ENCODE measurements at places on chromosomes 4 and X. TPM values are rescaled to one million over a fixed set of nuclear protein-coding genes. Genes with fewer than 3 reads are reported as not detected.

The XAGE2 gene
- not detected for total RNA-seq

The SPIN2A gene
- total RNA-seq, result 1.5 TPM

- DNase-seq, result no peak
Measured at GRCh38 chr4:185752872-185753271, 59.1 kb downstream of the SORBS2 start.

- DNase-seq, result peak; percentile 62
Measured at GRCh38 chr4:112765317-112765974, 128.5 kb downstream of the LARP7 start.

The OPHN1 gene
- total RNA-seq, result 5.7 TPM

The SULT1E1 gene
- total RNA-seq, result not detected

DNA sequence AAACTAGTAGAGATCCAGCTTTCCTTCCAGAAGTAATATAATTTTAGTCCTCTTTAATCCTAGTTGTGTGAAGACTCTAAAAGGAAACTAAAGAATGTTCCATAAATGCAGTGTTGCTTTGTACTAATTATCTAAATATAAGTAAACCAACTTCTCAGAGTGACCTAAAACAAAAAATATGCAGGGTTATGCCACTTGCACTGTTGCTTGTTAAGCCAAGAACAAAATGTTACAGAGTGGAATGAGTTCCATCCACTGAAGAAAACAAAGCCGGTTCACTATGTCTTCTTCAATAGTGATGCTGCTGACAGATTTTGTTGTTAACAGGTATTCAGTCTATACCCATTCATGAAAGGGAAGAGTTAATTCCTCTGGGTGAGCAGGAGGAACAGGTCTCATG lies 252.0 kb upstream of the DIAPH2 start:
- DNase-seq, result no peak

The CXCL11 gene
- total RNA-seq, result not detected

DNA sequence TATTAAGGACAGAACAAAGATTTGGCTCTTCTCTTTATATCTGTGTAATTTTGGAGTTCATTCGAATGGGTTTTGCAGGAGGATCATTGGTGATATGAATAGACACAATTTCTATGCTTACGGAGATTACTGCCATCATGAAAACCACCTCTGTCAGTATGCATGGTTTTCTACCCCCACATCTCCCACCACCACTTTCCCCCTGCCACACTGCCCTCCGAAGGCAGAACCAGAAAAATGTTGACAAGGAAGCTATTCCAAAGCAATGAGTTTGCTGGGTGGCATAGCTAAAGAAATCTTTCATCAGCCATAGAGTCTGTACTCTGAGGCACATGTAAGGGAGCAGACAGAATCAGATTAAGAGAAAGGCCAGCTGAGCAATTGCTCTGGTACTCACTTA lies 567.3 kb upstream of the ACTRT1 start:
- DNase-seq, result no peak

The ADAD1 gene
- total RNA-seq, result not detected

GRCh38 chr4:168279556-168279955 lies 39.0 kb downstream of the DDX60 start:
- DNase-seq, result no peak

The SMIM14 gene
- 26.8 TPM for total RNA-seq

GRCh38 chrX:19593690-19594089 lies 78.4 kb upstream of the MAP3K15 start:
- no peak for DNase-seq

GRCh38 chrX:132165005-132165404 lies 37.2 kb upstream of the FRMD7 start:
- DNase-seq, result no peak

The CCNB3 gene
- total RNA-seq, result not detected

DNA sequence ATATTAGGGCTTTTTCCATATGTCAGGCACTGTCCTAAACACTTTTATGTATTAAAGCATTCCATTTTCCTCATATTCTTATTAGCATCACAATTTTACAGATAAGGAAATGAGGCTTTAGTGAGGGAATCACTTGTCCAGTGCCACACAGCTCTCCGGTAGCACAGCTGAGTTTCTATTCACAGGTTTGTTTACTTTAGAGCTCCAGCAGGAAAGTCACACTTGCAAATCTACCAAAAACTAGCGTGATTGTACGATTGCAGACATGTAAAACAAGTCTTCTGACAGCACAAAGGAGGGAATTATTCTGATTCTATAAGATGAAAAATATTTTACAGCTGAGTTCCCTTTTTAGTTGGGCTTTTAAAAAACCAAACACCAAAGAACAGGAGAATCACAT lies 472.1 kb downstream of the TMA16 start:
- DNase-seq, result no peak

The SORCS2 gene
- 1.5 TPM for total RNA-seq

- DNase-seq, result no peak
Measured at GRCh38 chr4:116389139-116389538, 696.2 kb downstream of the TRAM1L1 start.

The CYTL1 gene
- 3.7 TPM for total RNA-seq

The OSTC gene
- 264 TPM for total RNA-seq

- peak; percentile 88 for DNase-seq
Measured at GRCh38 chr4:180664766-180665368, 1578.3 kb upstream of the TENM3 start.

DNA sequence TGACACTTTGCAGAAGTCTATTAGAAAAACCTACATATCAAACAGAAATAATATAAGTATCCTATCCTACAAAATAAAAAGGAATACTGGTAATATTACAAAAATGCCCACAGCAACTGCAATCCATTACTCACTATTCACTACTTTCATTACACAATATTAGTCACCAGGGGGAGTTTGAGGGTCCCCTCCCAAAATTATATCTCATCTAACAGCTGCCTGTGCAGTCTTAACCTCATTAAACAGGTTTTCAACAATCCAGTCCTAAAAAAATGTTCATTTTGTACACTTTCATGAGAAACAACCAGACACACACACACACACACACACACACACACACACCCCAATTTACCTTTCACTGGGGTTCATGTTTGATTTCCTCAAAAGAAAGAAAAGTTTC lies 2.9 kb downstream of the CLOCK start:
- DNase-seq, result no peak

The GAGE12H gene
- not detected for total RNA-seq

- DNase-seq, result no peak
Measured at GRCh38 chr4:76605099-76605563, 170.1 kb downstream of the SHROOM3 start.

DNA sequence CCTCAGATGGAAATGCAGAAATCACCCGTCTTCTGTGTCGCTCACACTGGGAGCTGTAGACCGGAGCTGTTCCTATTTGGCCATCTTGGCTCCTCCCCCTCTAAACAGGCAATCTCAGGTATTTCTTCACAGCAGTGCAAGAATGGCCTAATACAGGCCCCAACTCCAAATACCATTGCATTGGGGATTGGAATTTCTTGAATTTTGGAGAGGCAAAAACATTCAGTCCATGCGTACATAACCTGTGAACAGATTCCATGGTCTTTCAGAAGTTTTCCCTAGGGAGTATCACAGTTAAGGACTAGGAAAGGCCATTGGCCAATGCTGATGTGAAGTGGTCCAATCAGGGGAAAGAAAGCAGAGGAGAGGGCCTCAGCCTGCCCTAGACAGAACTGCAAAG lies 128.2 kb upstream of the NOCT start:
- no peak for DNase-seq

- peak; percentile 73 for DNase-seq
Measured at GRCh38 chrX:115226929-115227328, 7.0 kb downstream of the LRCH2 start.

All from endodermal cell (in vitro differentiated cells).